ENCODE measurements at places on chromosomes 16 and 17.

GRCh38 chr17:60371818-60372510, 20.0 kb downstream of the USP32 start:
- no peak for DNase-seq

DNA sequence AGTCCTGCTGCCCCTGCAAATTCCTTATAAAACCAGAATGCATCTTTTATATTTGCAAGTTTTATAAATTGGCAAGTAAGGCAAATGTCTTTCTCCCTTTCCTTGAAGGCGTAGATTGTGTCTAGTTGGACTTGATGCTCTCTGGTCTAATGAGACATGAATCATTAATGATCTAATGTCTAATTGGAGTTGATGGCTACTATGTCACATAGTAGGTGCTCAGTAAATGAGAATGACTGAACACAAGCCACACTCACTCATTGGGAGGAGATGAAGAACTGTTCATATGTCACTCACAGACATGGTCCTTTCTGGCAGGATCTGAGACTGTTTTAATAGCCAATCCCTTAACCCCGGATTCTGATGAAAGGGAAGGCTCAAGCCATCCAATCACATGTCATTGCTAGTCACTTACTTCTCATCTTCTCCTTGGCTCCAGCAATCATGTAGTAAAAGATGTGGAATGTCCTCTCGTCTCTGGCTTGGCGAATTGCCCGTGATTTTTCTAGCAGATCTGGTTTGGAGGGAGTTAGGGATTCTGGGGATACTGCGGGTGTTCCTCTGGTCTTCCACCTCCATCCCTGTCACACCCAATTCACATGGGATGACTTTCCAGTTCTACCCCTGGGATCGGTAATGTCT, 81.0 kb downstream of the MYH11 start:
- DNase-seq: no peak

- DNase-seq: no peak
Observed at GRCh38 chr17:67982034-67982640, 14.1 kb downstream of the C17orf58 start.

GRCh38 chr17:81667754-81668153, 1.2 kb downstream of the CCDC137 start:
- no peak for DNase-seq

DNA sequence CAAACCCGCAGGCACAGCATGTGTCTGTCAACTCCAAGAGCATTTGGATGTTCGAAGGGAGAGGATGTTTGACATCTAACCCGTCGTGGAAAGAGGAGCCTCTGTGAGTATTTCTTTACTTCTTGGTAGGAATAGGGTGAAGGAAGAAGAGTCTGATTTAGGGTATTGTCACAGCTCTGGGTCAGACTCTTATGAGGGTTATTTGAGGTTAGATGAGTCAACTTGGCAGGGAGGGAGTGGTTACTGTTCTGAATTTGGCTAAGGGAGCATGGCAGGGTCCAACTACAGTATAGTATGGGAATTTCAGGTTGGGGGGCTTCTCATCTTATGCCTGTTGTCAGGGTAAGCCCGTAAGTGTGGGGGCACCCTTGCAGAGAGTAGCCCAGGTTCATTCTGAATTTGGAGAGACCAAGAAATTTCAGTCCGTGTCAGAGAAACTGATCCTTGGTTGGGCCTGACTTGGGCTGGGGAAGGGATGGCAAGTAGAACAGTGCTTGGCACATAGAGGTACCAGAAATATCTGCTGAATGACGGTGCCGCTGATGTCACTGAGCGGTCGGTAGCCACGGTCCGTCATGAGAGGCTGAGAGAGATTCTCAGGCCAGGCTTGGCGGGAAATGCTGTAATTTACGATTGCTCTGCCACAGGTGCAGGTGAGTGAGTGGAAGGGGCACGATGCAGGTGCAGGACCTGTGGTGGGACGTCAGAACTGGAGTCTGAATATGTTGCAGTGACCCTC, 43.2 kb downstream of the MYH3 start:
- no peak for DNase-seq

- DNase-seq: no peak
Observed at GRCh38 chr16:85370881-85371651, 242.1 kb upstream of the GSE1 start.

GRCh38 chr17:63364944-63365343, 81.2 kb downstream of the CYB561 start:
- DNase-seq: no peak

GRCh38 chr16:28549301-28549899, 4.3 kb upstream of the SGF29 start:
- no peak for DNase-seq

- DNase-seq: no peak
Observed at GRCh38 chr16:5575121-5575520, 477.5 kb upstream of the EEF2KMT start.

DNA sequence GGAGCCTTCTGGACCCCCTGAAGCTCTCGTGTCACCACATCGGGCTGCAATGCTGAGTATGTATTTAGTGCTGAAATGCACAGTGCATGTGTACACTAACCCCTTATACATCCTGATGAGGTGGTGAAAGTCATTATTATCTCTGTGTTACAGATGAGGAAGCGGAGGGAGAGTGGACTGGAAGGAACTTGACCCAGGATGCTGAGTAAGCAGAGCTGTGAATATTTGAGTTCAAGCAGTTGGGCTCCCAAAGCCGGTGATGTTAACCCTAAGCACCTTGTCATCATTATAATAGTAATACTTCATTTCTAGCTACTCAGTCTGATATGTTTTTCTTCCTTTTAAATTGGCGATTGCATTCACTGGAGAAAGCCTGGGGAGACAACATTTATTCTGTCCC, 25.9 kb upstream of the NKD1 start:
- no peak for DNase-seq

- no peak for DNase-seq
Observed at GRCh38 chr16:17412791-17413190, 58.0 kb downstream of the XYLT1 start.

DNA sequence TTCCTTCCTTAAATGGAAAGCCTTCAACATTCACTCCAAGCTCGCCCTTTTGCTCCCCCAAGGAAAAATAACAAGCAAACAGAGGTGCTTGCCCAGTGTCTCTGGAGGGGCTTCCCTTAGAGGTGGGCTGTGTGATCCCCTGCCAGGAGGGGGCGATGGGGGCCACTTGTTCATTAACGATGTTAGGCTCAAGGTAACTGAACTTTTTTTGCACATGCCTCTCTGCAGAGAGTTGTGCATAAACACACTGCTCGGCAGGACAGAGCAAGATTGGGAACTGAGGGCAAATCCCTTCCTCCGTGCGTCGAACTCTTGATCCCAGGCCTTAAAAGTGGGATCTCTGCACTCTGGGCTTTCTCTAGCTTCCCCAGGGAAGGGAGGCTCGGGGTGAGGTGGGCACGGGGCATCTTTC, 15.5 kb upstream of the NAGLU start:
- no peak for DNase-seq

- no peak for DNase-seq
Observed at GRCh38 chr17:61669522-61669921, 78.5 kb upstream of the NACA2 start.

DNA sequence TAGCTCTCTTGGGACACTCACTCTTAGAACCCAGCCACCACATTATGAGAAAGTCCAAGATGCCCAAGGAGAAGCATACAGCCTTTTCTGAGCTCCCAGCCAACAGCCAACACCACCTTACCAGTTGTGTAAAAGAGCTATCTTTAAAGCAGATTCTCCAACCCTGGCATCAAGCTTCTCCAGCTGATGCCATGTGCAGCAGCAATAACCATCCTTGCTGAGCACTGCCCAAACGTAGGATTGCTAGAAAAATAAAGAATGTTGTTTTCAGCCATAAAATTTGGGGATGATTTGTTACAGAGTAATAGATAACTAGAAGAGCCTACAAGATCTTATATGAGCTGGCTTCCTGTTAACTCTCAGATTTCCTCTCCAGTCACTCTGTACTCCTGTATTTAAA, 443.7 kb upstream of the DYNLRB2 start:
- no peak for DNase-seq

DNA sequence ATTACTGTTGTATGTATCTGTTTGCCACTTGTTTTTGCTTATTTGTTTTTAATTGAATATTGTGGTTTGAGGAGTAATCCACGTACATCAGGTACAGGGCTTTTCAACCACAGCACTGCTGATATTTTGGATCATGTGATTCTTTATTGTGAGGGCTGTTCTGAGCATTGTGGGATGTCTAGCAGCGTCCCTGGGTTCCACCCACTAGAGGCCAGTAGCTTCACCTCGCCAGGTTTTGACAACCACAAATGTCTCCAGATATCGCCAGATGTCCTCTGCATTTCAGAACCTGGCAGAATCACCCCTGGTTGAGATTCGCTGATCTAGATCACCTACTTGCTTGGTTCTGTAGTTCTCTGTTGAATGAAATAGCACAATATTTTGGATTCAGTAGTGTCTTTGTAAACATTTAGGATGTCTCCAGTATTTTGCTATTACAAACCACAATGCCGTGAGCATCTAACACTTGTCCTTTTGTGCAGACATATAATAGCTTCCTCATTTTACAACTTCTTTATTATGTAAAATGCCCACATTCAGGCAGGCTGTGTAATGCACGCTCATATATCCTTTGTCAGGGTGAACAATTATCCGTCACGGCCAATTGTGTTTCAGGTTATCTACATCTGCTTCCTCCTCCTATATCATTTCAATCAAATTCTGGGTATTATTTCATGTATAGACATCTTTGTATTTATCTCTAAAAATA, 380.3 kb downstream of the SNX29 start:
- no peak for DNase-seq
